ENCODE measurements at places on chromosomes 7 and 10.
A peak's percentile ranks its signal among the peaks of the same experiment; 100 is the strongest.

DNA sequence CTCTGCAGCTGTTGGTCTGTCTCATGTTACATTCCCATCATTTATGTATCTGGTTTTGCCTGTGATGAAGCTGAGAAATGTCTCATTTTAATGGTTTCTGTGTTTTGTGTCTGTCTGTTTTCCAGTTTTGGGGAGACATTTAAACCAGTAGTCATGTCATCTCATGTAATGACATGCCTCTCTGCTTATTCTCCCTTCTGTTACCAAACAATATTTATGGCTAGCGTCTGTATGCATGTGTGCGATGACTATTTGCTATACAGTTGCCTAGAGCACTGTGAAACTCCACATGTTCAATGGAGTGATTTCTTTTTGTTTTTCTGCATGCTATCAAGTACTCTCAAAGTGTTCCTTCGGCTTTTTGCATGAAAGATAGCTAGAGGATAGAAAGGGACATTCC lies 132.0 kb downstream of the ST7 start:
- no peaks in the 10 kb centered on the region for H3K27me3 ChIP-seq
- H3K36me3 ChIP-seq, result no peaks in the 10 kb centered on the region
- no peak overlapping the region for H3K4me3 ChIP-seq
- H3K27ac ChIP-seq, result no peak overlapping the region
- DNase-seq, result no peak

DNA sequence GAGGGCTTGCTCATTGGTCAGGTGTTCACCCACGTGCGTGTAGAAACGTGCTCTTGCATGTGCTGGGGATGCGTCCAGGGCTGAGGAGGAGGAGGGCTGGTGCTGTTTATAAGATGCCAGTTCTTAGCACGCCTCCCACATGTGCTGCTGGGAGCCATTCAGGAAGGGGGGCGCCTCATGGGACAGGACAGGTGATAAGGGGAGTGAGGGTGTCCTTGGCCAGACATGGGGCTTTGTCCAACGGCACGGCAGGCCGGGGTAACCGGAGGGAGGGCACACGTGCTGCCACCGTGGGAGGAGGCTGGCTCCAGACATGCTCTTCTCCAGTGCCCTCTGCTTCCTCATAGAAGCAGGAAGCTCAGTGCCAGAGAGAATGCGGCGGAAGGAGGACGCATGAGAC lies 150.0 kb downstream of the ZMYND11 start:
- H3K27ac ChIP-seq, result no peak overlapping the region
- H3K4me3 ChIP-seq, result no peak overlapping the region
- peaks cover 7% of the 10 kb centered on the region for H3K36me3 ChIP-seq
- peaks cover 12% of the 10 kb centered on the region for H3K4me1 ChIP-seq

DNA sequence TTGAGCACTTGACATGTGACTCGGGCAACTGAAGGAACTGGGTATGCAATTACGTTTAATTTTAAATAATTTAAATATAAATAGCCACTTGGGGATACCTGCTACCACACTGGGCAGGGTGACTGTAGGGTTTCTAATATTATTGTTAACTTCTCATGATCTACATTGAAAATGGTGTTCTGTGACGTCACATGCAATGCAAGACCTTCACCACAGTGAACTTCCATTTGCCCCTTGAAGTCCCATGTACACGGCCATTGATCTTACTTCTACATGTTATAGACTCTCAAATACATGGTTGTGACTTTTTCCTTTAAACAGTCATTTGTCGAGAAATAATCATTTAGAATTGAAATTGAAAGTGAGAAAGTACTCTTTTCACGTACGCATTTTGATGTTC lies 154.0 kb downstream of the MGMT start:
- DNase-seq, result no peak
- H3K4me3 ChIP-seq, result no peak overlapping the region
- H3K27me3 ChIP-seq, result no peaks in the 10 kb centered on the region
- no peak overlapping the region for H3K27ac ChIP-seq

GRCh38 chr7:1325646-1326510 lies 93.2 kb downstream of the UNCX start:
- peaks cover 19% of the 10 kb centered on the region for H3K27me3 ChIP-seq
- no peak for DNase-seq
- H3K4me1 ChIP-seq, result no peaks in the 10 kb centered on the region
- no peak overlapping the region for H3K27ac ChIP-seq

DNA sequence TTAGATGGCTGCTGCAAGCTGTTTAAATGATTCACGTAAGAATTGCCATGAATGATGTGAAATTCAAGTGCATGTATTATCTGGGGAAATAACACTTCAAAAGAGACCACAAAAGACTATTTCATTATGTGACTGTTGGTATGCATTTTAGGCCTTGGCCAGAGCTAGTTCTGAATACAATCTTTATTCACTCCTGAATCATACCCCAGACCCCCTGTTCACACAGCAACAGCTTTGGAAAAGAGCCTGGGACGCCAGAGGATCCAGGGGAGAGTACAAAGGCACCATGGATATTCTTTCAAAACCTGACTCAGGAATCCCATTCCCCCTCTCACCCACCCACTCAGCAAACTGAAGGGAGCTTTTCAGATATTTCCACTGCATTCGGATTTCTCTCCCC lies 377.1 kb upstream of the DPP6 start:
- H3K4me1 ChIP-seq, result no peaks in the 10 kb centered on the region
- H3K27ac ChIP-seq, result no peak overlapping the region
- DNase-seq, result no peak
- H3K27me3 ChIP-seq, result no peaks in the 10 kb centered on the region
- no peak overlapping the region for H3K4me3 ChIP-seq
- H3K36me3 ChIP-seq, result no peaks in the 10 kb centered on the region

GRCh38 chr10:11594589-11595394 lies 16.7 kb downstream of the USP6NL start:
- DNase-seq, result no peak
- H3K36me3 ChIP-seq, result no peaks in the 10 kb centered on the region
- no peak overlapping the region for H3K27ac ChIP-seq

- DNase-seq, result no peak
- H3K4me3 ChIP-seq, result no peak overlapping the region
- H3K27ac ChIP-seq, result no peak overlapping the region
- no peaks in the 10 kb centered on the region for H3K36me3 ChIP-seq
Measured at GRCh38 chr10:131049016-131049415, 262.5 kb downstream of the TCERG1L start.

GRCh38 chr10:133275684-133276092 lies 980 bp downstream of the ADAM8 start:
- peak overlapping the region; percentile 87 for H3K4me3 ChIP-seq
- peak overlapping the region; percentile 92 for H3K27ac ChIP-seq
- no peaks in the 10 kb centered on the region for H3K27me3 ChIP-seq
- H3K36me3 ChIP-seq, result peaks cover 55% of the 10 kb centered on the region
- H3K4me1 ChIP-seq, result peaks cover 35% of the 10 kb centered on the region

- no peak overlapping the region for H3K4me3 ChIP-seq
- H3K36me3 ChIP-seq, result no peaks in the 10 kb centered on the region
- DNase-seq, result peak; percentile 39
- no peaks in the 10 kb centered on the region for H3K27me3 ChIP-seq
Measured at GRCh38 chr7:106736508-106737201, 75.7 kb upstream of the CCDC71L start.

DNA sequence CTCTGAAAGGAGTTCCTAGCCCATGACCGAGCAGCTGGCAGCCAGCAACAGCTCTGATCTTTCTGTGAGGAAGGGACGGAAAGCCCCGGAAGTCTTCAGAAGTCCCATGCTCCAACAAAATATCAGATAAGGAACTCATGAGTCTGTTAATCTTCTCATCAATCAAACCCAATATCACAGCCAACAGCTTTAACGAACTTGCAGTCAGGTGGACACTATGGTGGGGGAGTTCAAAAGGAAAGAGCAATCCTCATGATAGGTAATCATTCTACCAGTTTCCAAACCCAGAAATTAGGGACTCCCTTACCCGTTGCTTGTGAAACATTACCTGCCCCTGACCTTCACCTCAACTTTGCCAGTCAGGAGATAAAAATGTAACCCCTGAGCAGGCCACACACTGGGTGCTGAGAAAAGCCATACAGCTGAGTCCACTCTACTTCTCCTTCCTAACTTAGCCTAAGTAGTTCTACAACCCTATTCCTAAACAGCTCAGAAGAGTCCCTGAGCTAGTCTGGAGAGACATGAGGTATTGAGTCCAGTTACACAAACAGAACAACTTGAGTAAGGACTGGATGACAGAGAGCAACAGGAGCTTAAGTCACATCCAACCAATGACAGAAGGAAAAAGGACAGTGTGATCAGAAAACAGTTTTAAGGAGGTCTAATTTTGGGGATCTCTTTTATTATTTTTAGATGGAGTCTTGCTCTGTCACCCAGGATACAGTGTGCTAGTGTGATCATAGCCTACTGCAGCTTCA lies 2.2 kb downstream of the NDST2 start:
- H3K4me3 ChIP-seq, result peak overlapping the region; percentile 19
- H3K36me3 ChIP-seq, result peaks cover 67% of the 10 kb centered on the region
- H3K4me1 ChIP-seq, result peaks cover 38% of the 10 kb centered on the region
- H3K27ac ChIP-seq, result no peak overlapping the region
- no peaks in the 10 kb centered on the region for H3K27me3 ChIP-seq

- H3K4me1 ChIP-seq, result no peaks in the 10 kb centered on the region
- H3K27ac ChIP-seq, result no peak overlapping the region
- no peaks in the 10 kb centered on the region for H3K36me3 ChIP-seq
- DNase-seq, result no peak
- H3K4me3 ChIP-seq, result no peak overlapping the region
- H3K27me3 ChIP-seq, result peaks cover 9% of the 10 kb centered on the region
Measured at GRCh38 chr7:11835260-11835659, 3.3 kb upstream of the THSD7A start.

DNA sequence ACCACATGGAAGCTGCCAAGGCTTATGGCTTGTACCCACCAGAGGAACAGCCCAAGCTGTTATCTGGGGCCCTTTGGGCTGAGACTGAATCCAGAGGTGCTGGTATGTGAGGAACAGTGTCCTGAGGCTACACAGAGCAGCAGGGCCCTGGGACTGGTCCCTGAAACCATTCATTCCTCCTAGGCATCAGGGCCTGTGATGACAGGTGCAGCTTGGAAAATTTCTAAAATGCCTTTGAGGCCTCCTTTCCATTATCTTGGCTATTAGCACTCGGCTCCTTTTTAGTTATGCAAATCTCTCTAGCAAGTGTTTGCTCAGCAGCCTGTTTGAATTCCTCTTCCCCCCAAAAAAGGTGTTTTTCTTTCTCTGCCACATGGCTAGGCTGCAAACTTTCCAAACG lies 1151.7 kb upstream of the LRRN3 start:
- H3K4me3 ChIP-seq, result no peak overlapping the region
- H3K4me1 ChIP-seq, result no peaks in the 10 kb centered on the region
- no peaks in the 10 kb centered on the region for H3K27me3 ChIP-seq

DNA sequence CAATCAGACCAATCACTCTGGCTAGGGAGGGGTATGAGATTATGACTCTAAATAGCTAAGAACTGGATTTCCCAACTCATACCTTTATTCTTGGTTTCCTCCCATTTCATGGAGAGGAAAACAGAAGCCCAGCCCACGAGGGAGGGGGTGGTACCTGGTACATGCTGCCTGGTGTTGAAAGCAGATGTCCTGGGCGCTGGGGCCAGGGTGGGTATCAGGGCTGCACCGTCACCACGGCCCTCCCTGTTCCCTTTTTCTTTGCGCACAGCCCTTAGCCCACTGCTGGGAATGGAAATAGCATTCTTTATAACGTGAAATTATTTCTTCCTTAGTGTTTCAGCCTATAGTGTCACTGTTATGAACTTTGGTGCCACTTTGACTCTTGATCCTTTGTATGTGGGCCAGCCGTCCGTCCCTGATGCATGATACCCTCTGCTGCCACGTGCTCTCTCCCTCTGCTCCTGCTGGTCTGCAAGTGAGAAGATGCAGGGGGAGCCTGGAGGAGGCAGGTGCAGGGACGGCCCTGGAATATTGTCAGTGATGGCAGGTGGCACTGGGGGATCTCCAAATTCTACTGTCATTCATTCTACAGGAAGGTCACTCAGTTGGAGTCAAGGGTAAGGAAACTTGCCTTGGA lies 158.5 kb downstream of the CDH23 start:
- no peak for DNase-seq
- peaks cover 46% of the 10 kb centered on the region for H3K27me3 ChIP-seq
- H3K36me3 ChIP-seq, result no peaks in the 10 kb centered on the region
- no peak overlapping the region for H3K4me3 ChIP-seq
- H3K27ac ChIP-seq, result no peak overlapping the region
- H3K4me1 ChIP-seq, result no peaks in the 10 kb centered on the region

DNA sequence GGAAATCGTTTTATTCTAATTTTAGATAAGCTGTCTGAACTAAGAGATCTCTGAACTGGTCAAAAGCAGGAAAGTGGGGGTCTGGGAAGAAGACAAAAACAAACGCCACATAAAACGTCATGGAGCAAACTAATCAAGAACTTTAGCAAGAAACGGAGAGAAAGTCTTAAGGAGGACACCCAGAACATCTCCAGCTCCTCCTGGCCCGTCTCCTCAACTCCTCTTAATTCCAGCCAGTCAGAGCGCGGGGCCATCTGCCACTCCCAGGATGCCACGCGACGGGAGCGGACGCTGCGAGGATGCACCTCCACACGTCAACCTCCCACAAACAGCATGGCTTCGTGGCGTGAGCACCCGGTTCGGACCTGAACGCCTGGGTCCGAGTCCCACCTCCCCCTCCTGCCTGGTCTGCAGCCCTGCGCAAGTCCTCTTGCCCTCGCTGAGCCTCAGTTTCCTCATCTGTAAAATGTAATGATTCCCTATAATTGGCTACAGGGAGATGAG lies 598 bp downstream of the MMS19 start:
- H3K36me3 ChIP-seq, result peaks cover 13% of the 10 kb centered on the region
- peak; percentile 37 for DNase-seq
- H3K27me3 ChIP-seq, result peaks cover 28% of the 10 kb centered on the region
- peak overlapping the region; percentile 98 for H3K4me3 ChIP-seq
- H3K27ac ChIP-seq, result peak overlapping the region; percentile 96

DNA sequence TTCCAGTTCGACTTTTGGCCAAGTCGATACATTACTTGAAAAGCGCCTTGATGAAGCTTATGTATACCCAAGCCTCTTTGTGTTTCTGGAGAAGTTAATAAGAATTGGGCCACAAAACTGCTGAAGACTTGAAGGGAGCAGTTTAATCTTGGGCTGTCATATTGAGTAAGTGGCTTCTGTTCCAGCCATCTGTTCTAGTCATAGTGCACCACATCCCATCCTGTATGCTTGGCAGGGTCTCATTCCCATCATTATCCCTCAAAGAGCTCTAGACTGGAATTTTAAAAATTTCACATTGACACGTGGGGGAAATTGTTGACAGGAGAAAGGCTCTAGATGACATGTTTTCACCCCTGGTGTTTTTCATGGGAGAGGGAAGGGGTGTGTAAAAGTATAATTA lies 196.6 kb upstream of the PLPP4 start:
- no peak overlapping the region for H3K4me3 ChIP-seq
- H3K4me1 ChIP-seq, result no peaks in the 10 kb centered on the region
- no peak overlapping the region for H3K27ac ChIP-seq
- no peaks in the 10 kb centered on the region for H3K36me3 ChIP-seq
- H3K27me3 ChIP-seq, result peaks cover 29% of the 10 kb centered on the region

DNA sequence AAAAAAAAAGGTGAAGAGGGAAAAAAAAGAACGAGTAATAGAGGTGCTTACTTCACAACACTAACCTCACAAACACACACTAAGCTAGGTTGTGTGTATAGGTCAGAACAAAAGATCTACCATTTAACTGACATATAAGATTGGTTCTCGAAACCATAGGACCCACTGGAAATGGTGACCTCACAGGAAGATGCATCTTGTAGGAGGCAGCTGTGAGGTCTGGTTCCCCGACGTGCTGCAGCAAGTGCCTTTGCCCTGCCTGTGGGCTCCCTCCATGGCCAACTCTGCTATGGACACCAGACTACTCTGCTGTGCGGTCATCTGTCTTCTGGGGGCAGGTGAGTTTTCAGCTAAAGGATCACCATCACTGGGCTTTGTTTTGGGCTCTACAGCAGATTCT lies 133.8 kb upstream of the PRSS1 start:
- H3K27ac ChIP-seq, result no peak overlapping the region
- DNase-seq, result no peak
- H3K4me1 ChIP-seq, result no peaks in the 10 kb centered on the region
- H3K36me3 ChIP-seq, result no peaks in the 10 kb centered on the region
